NCI-H446 (cell line): ENCODE measurements at places on chromosomes 2 and 18.

GRCh38 chr2:191713837-191714236, 35.9 kb downstream of the NABP1 start:
- no peak for DNase-seq

- DNase-seq, result no peak
Measured at GRCh38 chr2:109344270-109344805, 215.3 kb downstream of the SH3RF3 start.

GRCh38 chr2:88159955-88160415, 10.2 kb upstream of the THNSL2 start:
- DNase-seq, result peak; percentile 9

- no peak for DNase-seq
Measured at GRCh38 chr2:120150040-120150482, 73.1 kb downstream of the TMEM185B start.

DNA sequence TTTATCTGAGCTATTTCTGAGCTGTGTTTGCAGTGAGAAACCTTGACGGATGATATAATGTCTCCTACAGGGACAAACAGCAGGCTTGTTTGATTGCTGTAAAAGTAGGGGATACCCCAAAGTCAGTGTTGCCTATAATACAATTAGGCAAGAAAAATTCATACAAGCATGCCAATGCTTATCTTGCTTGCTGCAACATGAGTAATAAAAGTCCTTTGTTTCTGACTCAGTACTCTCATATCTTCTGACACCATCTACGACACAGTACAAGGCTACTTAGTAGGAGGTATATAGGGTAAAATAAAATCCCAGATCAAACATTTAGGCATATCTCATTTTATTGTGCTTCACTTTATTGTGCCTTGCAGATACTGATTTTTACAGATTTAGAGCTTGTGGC, 33.0 kb downstream of the ERBB4 start:
- DNase-seq, result no peak

DNA sequence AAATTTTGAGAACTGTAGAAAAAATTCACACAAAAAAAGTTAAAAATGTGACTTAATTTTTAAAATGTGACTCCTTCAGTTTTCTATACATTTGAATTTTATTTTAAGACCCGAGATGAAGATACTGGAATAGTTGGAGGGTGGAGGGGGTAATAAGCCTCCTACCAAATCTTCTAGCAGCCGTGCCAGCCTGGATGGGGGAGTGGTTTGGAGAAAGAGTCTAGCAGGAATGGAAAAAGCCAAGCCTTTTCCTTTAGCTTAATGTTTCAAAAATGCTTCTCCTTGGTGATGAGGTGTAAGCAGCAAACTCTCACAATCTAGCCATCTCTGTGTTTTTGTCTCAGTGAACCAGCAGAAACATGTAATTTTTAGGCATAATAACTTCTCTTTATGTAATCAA, 14.7 kb downstream of the CASP8 start:
- no peak for DNase-seq

DNA sequence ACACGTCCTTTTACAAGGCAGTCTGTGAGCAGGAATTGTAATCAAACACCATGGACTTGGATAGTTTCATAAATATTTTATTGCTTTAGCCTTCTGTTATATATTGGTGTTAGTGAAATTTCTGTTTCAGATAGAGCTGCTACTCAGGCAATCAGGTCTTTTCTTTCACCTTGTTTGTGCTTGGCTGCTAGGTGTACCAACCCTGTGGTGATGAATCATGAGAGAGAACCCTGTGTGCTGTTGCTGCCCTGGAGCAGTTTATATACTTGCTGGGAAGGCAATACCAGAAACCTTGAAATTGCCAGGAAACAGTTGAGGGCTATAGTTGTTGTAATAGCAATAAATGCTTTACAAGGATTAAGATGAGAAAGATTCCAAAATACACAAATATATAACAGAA, 84.5 kb downstream of the FSHR start:
- no peak for DNase-seq

- no peak for DNase-seq
Measured at GRCh38 chr2:47724221-47724981, 58.5 kb upstream of the MSH6 start.

DNA sequence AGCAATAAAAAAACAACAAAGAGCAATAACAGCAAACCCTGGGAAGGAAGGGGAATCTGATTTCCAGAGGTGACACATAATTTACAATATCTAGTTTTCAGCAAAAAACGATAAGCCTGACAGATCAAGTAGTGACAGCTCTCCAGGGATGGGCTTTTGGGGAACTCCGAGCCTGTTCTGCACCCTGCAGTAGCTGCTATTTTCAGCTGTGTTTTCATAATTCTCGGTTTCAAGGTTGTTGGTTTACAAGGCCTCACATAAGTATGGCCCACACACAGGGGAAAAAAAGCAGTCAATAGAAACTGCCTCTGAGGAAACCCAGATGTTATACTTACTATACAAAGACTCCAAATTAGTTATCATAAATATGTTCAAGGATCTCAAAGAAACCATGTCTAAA, 67.7 kb upstream of the CTLA4 start:
- no peak for DNase-seq

DNA sequence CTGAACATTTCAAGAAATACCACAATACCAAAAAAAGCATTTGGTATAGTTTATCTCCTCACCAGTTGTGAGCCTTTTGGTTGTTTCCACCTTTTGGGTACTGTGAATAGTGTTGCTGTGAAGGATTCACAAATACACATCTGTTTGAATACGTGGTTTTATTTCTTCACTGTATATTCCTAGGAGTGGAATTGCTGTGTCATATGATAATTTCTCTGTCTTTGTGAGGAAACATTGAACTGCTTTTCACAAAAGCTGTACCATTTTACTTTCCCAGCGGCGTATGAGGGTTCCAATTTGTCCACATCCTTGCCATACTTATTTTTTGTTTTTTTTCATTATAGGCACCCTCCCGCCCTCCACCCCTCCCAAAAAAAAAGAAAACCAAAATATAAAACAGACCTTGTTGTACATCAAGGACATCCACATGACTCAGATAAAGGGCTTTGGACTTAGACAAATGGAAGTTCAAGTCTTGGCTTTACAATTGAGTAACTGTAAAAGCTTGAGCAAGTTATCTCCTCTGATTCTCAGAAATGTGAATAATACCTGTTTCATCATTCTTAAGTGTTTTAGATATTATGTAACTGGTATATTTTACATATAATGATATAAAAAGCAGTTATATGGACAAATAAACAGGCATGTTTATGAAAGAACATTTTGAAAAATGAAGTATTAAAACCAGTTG, 19.0 kb downstream of the UBE2E3 start:
- DNase-seq, result no peak

- no peak for DNase-seq
Measured at GRCh38 chr2:3628241-3628679, 29.7 kb upstream of the ALLC start.

DNA sequence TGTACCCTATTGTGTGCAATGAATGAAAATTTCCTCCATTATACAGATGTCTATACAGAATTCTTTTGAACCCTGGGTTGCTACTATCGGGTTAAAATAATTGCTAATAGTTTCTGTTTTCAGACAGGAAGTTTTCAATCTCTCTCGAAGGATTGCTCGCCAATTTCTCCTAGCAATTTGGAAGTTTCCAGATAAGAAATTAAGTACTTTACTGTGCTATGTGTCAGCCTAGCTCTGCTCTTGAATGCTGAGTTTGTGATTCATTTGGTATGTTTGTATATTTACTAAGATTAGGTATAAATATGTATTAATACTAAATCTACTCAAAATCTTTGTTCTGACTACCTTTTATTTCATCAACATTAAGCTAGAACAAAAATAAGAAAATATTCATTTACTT, 74.6 kb upstream of the ARL5A start:
- DNase-seq, result no peak

GRCh38 chr18:10055125-10055750, 141.4 kb downstream of the VAPA start:
- DNase-seq, result no peak

GRCh38 chr2:64613276-64613675, 40.4 kb downstream of the SERTAD2 start:
- no peak for DNase-seq

GRCh38 chr2:134818321-134818720, 20.1 kb upstream of the ACMSD start:
- DNase-seq, result no peak

DNA sequence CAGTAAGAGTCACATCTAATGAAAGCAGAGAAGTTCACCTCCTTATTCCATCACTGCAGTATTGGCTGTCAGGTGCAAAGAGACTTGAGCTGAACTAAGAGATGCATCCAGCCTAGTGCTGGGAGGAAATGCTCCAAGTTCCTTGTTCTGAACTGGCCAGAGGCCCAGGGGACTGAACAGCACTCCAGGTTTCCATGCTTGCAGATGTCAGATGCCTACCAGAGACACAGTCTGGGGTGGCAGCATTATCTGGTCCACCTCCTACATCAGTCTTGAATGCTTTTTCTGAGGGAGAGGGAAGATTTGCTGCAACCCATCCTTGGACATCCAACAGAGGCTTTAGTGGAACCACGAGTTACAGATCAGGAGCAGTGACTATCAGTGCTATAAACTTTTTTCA, 331.3 kb downstream of the CYRIA start:
- no peak for DNase-seq

DNA sequence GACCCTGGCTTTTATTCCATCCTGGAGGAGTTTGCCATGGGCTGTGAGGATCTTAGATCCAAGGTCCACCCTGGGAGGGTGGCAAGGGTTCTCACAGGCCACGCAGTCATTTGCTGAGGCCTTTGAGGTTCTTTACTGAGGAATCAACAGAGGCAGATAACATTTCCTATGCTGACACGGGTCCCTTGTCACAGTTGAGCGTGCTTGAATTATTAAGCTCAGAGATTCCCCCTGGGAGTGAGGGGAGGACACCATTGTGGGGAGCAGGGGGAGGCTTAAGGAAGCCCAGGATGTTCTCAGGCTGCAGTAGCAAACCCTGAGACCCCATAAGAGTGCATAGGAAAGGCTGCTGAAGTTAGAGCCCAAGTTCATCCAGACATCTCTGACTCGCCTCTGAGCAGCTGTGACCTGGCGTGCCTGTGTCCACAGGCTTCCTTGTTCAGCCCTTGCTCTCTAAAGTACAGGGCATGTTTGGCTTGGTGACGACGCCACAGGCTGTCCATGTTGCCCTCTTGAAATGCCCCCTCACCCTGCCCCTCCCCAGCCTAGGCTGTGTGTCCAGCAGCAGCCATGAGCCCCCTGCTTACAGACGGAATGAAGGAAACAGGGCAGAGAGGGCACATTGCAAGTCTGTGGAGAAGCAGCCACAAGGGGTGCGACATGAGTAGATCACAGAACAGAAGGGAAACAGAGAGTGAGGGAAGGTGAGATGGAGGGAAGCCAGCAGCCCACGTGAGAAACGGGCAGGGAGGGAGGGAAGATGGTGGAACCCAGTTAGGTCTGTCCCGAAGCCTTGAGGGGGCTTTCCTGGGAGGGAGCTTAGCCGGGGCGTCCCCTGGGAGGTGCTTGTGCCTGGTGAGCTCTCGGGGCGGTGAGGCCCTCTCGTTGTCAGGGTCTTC, 34.0 kb downstream of the NAPG start:
- DNase-seq, result no peak

DNA sequence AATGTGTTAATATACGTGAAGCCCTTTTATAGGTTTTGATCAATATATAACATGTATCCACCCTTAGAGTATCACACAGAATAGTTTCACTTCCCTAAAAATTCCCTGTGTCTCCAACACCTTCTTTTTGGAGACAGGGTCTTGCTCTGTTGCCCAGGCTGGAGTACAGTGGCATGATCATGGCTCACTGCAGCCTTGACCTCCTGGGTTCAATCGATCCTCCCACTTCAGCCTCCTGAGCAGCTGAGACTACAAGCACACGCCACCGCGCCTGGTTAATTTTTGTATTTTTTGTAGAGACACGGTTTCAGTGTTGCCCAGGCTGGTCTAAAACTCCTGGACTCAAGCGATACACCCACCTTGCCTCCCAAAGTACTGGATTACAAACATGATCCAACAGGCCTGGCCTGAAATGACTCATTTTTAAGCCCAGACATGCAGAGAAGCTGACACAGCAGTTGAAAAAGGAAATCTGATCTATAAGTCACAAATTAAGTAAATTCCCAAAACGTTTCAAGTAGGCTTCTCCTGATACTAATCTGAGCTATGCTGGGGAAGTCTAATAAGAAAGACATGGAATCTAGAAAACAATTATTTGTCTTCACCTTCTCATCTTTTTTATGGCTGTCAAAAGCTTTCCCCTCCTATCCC, 2.9 kb downstream of the DUSP11 start:
- no peak for DNase-seq

GRCh38 chr2:138708682-138709241, 71.4 kb downstream of the NXPH2 start:
- peak; percentile 73 for DNase-seq

GRCh38 chr2:199870581-199870980, 19.6 kb upstream of the FTCDNL1 start:
- DNase-seq, result no peak

- no peak for DNase-seq
Measured at GRCh38 chr2:3143602-3144001, 234.0 kb downstream of the EIPR1 start.

- no peak for DNase-seq
Measured at GRCh38 chr2:144927429-144927828, 407.5 kb upstream of the ZEB2 start.

DNA sequence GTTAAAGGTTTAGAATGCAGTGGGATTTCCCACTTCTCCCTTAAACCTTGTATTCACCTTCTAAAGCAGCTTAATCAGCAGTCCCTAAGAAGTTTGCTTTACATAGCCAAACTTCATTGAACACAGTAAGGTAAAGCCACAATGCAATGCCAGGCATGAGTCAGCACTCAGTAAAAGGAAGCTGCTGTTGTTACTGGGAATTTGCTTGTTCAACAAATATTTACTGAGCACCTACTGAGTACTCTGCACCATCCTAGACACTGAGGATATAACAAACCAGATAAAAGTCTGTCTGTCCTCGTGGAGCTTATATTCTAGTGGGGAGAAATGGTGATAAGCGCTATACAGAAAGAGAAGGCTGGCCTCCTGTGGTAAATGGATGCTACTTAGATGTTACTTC, 162.7 kb downstream of the PKP4 start:
- no peak for DNase-seq

- no peak for DNase-seq
Measured at GRCh38 chr18:49638891-49639557, 77.2 kb downstream of the LIPG start.

DNA sequence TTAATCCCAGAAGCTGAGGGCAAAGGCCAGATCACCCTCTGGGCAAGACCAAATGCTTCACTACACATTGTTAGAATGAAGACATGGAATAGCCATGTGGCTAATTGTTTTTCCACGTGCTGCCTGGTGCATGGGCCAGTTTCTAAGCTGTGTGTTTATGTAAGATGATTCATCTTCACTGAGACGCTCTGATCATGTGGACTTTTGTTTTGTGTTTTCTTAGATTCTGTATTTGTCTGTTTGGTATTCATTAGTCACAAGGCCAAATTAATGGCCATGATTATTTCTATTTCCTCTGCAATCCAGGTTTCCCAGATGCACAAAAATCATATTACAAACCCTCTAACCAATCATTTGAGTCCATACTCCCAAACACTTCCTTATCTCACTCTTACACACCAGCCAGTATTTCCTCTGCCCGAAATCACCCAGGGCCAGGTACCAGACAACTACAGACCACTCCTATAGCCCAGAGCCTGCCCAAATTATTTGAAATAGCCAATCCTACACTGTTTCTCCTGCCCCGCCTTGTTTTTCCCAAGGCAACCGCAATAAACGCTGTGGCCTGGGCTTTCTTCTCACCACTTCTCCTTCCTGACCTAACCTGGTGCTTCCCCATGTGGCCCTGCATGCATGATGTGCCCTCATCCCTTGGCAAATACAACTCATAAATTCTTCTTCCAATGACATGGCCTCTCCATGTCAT, 94.2 kb upstream of the SP3 start:
- DNase-seq, result no peak

- no peak for DNase-seq
Measured at GRCh38 chr2:207266648-207267047, 100.9 kb upstream of the KLF7 start.
